ENCODE measurements at places on chromosomes 13 and 19.

DNA sequence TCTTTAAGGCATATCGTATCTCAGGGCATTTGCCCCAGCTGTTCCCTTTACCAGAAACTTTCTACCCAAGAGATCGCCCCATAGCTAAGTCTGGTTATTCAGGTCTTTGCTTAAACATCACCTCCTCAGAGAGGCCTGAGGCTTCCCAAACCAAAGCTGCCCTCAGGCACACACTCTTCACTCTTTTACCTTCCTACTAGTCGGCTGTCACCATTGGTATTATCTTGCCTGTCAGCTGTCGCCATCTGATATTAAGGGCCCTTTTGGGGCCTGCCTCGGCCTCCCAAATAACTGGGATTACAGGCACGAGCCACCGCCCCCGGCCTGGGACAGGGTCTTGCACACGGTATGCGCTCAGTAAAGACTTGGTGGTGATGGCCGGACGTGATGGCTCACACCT, 1.0 kb downstream of the GADD45GIP1 start:
- no peak for DNase-seq

DNA sequence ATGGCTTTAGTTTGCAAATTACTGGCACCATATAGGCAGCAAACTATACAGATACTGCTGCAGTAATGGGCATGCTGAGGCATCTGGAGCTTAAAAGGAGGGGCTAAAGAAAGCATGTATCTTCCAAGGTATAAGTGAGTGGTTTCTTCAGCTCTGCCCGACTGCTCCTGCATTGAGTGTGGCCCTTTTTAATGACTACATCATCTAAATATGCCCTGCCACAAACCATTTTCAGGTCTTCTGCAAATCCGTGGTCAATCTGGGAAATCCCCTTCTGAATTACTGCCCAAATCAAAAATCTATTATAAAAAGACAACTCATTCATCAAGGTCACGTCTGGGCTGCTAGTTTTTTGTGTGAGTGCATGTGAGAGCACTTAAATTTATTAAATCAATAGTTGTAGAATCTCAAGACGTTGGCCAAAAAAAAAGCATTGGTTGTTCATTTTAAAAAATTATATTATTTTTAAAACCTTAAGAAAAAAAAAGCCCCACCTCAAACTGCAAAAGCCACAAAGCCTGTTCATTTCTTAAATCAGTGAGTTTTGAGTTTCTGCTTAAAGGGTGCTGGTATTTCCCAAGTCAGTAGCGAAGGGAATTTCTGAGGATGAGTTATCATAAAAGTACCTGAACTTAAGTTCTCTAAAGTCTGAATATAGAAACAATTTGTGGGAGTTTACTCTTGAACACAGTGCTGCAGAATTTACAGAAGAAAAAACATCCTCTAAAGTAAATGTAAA, 16.3 kb downstream of the LCP1 start:
- DNase-seq = no peak

DNA sequence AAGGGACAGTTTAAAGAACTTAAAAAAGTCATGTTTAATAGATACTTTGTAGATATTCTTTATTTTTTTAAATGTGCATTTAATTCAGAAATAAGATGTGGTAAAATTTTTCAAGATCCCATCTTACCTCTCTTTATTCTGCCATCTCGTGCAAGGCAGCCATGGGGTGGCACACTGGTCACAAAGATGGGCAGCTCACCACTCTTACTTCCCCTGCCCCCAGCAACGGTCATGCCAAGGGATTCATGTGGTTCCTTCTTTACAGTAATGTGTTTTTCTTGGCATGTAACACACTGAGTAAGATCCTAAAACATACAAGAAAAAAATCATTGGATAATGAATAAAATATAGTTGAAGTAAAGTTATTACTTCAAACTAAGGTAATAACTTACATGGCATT, 64.2 kb downstream of the LNX2 start:
- no peak for DNase-seq

DNA sequence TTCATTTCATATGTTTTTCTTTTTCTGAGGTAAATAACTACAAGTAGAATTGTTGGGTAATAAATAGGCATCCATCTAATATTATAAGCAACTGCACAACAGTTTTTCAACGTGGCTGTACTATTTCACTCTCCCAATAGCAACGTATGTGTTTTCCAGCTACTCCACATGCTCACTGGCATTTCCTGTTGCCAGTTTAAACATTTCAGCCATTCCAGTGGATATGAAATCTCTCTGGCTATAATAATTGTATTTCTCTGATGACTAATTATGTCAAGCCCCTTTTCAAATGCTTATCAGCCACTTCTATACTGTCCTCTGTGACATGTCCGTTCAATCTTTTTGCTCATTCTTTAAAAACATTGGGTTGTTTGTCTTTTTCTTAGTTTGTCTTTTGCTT, 26.8 kb upstream of the ALOX5AP start:
- DNase-seq = no peak

DNA sequence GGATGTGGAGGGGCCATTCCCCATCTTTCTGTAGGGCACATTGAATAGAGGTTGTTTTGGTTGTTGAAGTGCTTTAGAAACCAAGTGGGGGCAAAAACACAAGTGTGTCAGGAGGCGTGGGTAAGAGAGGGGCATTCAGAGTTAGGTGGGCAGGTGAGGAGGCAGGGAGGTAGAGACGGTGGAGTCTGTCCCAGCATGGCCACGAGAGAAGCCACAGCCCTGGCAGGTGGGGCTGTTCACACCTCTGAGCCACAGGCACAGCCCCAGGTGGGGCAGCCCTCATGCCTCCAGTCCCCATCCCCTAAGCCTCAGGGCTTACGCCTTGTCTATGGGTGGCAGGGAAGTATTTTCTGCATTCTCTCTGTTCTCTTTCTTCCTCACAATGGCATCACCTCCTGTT, 43.7 kb downstream of the KCTD15 start:
- DNase-seq = no peak

DNA sequence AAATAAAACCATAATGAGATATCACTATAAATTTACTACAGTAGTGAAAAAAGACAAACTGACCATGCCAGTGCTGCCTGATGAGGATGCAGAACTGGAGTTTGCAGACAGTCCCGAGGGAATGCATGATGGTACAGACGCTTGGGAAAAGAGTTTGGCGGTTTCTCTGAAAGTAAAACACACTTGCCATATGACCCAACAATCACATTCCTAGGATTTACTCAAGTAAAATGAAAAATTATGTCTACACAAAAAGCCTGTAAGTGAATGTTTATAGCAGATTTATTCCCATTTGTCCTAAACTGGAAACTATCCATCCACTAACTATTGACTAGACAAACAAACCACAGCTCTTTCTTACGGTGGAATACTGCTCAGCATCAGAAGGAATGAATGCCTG, 271.0 kb downstream of the DNAJC15 start:
- no peak for DNase-seq

DNA sequence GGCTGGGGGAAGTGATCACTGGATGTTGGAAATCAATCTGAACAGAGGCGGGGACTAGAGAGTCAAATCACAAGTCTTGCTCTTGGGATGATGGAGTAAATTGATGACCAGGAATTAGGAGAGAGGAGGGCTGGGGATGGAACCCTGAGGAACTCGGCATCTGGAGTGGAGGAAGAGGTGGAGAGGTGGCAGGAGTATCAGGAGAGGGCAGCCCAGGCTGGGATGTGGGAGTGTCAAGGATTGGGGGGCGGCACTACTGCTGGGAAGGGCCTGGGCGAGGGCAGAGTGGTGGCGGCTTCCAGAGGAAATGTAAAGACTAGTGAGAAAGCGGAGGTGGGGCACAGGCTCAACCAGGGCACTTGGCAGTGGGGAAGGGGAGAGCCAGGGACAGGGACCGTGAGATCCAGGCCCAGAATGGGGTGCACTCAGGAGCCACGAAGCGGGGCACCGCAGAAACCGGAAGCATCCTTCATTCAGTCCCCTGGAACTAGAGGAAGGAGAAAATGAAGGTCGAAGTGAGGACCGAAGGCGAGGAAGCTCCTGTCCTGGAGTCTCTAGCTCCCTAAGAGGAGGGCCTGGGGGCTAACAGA, 81.2 kb upstream of the GPR183 start:
- DNase-seq = no peak

DNA sequence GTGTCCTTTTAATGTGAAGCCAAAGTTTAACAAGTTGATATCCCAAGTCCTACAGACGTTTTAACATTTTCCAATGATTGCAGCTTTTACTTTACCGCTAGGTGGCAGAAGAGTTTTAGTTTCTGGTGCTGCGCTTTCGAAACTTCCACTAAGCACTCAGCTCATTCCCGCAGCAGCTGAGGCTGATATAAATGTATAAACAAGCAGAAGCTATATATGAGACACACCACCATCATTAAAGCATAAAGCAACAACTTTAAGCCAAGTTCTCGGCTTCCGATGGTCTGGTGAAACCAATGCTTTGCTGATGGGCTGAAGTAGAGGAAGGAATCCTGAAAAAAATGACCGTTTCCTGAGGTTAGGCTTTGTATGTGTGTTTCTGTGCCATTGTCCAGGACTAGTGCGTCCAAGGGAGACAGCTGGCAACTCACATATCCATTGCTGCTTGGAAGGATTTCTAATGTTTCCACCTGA, 753.9 kb downstream of the OLFM4 start:
- peak; percentile 93 for DNase-seq

GRCh38 chr13:27347211-27347772, 76.7 kb downstream of the RASL11A start:
- no peak for DNase-seq

DNA sequence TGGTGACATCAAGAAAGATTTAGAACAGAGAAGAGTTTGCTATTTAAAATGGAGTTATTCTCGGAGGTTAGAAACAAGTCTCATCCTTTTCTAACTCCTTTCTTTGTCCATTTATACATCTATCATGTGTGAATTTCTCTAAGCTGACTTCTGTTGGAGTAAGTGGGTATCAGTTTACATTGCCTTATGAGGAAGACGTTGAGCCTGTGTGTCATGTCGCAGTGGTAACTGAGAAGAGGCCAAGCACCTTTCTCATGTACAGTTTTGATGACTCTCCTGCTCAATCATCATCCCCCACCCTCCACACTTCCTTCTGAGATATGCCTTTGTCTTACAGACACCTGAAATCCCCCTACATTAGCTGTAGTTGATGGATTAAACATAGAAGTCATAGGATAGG, 624.8 kb downstream of the LIG4 start:
- DNase-seq = no peak

DNA sequence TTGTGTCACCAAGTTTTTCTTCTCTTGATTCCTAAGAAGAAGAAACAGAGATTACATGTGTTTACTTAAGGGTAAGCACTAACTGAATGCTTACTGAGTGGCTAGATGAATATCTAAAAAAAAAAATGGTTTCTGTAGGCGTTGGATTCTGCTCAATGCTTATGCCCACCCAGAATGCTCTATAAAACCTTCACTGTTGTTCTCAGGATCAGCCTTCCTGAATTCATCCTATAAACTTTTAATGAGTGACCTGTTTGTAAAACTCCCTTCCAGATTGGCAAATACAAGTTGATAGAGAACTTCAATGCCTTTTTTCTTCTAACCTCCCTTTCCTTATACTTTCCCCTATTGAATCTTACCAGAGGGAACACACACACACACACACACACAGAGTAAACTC, 90.2 kb downstream of the NDFIP2 start:
- no peak for DNase-seq

DNA sequence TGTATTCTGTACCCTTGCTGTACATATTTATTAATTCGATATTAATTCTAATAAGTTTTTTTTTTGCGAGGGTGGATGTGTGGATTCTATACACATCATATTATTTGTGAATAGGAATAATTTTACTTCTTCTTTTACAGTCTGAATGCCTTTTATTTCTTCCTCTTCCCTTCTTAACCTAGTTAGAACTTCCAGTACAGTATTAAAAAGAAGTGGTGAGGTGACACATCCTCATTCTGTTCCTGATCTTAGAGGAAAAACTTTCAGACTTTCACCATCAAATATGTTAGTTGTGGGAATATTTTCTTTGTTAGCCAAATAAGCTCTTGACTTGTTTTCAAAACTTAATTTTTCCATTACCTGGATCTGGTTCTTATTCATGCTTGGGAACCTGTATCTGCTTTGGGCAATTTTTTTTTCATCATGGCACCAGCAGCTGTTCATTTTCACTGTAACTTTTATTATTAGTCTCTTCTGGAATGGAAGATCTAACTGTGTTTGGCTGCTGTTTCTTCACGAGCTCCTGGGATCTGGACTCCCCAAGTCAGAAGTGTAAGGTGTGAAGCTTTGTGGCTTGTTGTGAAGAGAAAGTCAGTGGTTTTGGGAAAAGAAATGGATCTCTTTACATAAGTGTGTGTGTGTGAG, 33.1 kb downstream of the RGCC start:
- DNase-seq = no peak

DNA sequence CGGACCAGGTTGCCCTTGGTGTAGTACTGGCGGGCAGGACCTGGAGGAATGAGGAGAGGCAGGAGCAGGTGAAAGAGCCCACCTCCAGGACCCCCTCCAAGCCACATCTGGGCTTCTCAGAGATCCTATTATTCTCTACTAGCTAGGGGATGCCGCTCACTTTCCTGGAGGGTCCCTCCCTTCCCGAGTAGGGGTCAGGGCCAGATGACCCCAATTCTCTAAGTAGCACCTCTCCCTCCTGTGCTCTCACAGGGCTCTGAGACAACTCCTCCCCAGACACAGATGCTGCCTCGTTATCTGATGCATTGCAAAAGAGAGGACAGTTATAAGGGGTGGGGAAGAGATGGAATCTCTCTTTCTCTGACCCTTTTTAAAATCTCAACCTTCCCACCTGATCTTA, 22.9 kb downstream of the GP6 start:
- DNase-seq = no peak

GRCh38 chr19:34957830-34958751, 5.9 kb downstream of the ZNF792 start:
- DNase-seq = no peak

- peak; percentile 66 for DNase-seq
Measured at GRCh38 chr19:43570174-43570791, 5.0 kb downstream of the XRCC1 start.

GRCh38 chr19:33134571-33135041, 2.7 kb downstream of the WDR88 start:
- DNase-seq = peak; percentile 13

GRCh38 chr13:114069376-114070097, 62.9 kb downstream of the RASA3 start:
- DNase-seq = no peak

- no peak for DNase-seq
Measured at GRCh38 chr13:44686531-44686934, 110.4 kb upstream of the TSC22D1 start.

DNA sequence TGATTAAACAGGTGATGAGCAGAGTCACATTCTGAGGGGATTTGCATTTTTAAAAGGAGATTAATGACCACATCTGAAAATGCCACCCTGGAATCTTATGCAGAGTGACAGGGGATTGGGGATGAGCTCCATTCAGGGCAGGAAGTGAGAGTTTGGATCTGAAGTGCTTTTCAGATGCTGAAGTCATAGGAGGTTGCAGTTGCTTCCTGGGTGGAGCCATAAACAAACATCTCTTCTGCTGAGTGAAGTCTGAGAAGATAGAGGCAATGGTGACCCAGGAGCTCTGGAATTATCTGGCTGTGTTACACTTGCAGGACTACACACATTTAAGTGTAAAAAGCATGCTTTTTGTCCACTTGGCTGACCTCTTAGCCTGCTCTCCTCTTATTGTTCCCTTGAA, 51.4 kb upstream of the PSG8 start:
- peak; percentile 3 for DNase-seq

- no peak for DNase-seq
Measured at GRCh38 chr13:51298812-51299211, 40.7 kb upstream of the SERPINE3 start.

Measured in NCI-H748 treated with DMSO at 0.1 percent for 48 hours (cell line).